Hematopoietic multipotent progenitor cell treated with erythropoietin and hydrocortisone succinate and interleukin-3 and kit ligand, for 4 days (in vitro differentiated cells): ENCODE measurements at places on chromosomes 3 and 15.
A peak's percentile ranks its signal among the peaks of the same experiment; 100 is the strongest.

- DNase-seq: no peak
Measured at GRCh38 chr15:48426941-48427340, 95.7 kb downstream of the DUT start.

- no peak for DNase-seq
Measured at GRCh38 chr3:58254144-58254543, 16.6 kb downstream of the ABHD6 start.

DNA sequence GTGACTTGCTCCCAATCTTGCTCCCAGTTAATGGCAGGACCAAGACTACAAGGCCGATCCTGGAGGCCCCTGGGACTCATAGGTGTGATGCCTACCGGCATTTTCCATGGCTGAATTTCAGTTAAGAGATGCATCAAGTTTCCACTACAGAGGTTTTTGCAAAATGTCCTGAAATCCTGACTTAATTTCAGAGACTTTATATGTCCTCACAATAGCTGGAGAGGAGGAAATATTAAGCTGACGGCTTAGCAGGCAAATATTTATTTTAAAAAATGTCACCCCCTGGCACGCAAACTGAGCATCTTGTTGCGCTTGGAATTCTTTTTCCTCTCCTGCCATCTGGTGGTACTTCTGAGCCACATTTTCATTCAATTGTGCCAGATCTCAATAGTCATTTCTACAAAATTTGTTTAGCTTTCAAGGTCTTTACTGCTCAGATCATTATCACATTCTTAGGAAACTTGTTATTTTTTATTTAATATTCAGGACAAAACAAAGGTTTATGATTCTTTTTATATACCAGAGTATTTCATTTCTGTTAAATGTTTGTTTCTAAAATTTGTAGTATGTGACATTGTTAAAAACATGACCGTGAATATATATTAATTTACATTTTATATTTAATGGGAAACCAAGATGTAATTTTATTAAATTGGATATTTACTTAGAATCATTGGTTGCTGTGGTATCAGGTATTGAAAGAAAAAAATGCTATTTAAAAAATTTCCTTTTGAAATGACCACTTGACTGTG lies 189.2 kb upstream of the THRB start:
- DNase-seq: peak; percentile 81

- DNase-seq: no peak
Measured at GRCh38 chr15:74631408-74631807, 15.8 kb downstream of the CLK3 start.
